ENCODE measurements at places on chromosomes 6 and 20.

DNA sequence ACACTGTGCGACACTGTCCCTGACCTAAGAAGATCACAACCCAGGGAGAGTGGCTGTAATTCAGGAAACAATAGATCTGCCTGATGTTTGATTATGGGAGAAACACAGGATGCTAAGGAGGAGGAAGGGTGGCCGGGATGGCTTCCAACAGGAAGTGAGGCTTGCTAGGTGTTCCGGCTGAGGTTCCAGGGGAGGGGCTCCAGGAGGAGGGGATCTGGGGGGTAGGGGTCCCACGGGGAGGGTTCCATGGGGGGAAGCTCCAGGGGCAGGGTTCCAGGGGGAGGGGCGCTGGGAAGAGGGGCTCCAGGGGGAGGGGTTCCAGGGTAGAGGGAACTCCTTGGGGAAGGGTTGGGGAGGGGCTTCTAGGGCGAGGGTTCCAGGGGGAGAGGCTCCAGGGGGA is 48.6 kb downstream of the DAAM2 start:
- DNase-seq: no peak

DNA sequence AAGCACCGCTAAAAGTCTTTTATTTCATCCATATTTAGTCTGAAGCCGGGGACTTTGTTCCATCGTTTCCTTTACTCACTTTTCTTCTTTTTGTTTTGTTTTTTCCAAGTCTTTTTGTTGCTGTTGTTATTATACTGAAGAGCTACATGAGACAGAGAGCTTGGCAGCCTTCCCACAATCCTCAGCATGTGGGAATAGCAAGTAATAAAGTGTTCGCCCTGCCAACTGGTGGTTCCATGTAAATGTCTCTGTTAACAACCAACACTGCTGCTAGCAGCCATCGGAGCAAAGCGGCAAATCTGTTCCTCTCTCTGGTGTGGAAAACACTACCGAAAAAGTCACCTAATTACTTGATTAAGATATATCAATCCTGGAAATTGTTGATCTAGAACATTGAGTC is 437.8 kb upstream of the ID4 start:
- DNase-seq: no peak

DNA sequence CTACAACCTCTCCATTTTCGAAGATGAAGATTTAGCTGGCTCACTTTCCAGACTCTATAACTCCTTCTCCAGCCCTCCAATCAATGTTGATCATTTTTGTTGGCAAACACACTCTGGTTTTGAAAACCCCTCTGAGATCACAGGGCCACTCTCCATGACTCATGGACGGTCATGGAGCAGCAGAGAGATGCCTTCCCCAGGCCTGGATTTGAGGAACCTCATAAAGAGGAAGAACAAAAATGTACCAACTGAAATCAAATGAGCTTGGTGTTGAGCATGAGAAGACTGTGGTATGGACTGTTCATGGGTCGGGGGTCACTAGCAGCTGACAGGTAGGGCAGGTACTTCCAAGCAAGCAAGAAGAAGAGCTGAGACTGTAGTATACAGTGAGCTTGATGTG is 112.8 kb upstream of the INSM1 start:
- DNase-seq: no peak

DNA sequence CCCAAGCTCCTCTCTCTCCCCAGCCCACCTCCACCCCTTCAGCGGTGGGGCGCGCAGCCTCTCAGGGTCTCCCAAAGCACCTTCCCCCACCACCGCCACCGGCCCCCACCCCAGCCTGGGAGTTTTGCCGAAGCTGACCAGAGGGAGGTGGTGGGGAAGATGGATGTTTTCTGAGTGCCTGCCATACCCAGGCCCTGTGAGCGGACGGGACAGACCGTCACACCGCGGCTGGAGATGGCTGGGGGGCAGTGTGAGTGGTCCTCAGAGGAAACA is 5.7 kb downstream of the C20orf204 start:
- DNase-seq: no peak

- DNase-seq: no peak
These were observed 183.2 kb downstream of the SIM1 start for GRCh38 chr6:100281471-100281901.

DNA sequence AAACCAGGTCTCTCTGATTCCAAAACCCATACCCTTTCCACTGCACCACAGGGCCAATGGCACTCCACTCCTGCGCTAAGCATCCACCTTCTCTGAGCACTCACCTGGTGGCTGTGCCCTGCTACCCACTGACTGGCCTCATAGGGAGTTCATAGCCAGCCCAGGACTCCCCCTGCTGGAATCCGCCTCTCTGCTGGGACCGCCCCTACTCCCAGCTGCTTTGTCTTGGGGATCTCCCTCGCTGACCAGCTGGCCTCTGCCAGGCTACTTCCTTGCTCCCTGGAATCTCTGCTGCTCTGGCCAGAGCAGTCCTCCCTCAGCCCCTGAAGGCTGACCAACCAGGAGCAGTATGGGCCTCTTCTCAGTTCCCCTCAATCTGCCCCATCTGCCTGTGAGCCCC is 129.7 kb downstream of the FAXC start:
- no peak for DNase-seq

- no peak for DNase-seq
These were observed 121.8 kb downstream of the TOX2 start for GRCh38 chr20:44036441-44036840.

GRCh38 chr6:130233330-130233729 is 10.6 kb upstream of the SAMD3 start:
- DNase-seq: no peak

GRCh38 chr6:135440087-135440792 is 57.3 kb downstream of the AHI1 start:
- DNase-seq: no peak

DNA sequence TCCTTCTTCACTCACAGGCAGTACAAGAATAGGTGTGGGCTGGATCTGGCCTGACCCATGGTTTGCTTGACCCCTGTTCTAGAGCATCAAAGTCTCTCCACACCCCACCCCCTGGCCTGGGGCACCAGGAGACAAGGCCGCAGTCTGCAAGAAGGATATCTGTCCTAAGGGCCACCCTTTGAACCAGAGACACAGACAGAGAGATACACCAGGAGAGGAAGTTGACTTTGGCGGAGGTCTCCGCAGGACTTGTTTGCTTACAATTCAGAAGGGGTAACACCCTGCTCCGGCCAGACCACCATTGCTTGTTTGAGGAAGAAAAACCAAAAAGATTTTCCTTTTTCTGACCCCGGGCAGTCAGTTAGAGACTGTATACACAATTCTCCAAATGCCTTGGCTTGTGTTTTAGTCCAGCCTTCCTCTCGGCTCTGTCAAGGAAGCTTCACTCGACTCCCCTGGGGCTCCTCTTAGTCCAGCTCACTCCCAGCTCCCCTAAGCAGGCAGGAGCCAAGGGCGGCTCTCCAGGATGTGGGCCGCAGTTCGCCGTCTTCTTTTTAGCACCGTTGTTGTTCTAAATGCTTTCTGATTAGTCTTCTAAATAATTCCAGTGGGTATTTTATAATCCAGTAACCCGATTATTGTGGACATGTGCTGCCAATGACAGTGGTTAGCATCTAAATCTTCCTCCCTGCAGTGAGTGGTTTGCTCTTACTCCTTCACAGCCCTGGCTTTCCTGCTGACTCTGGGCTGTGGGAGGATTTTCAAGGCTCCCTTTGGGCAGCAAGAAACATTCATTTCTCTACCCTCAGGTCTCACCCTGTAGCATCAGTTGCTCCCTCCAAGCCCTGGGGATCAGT is 58.6 kb upstream of the MRPS10 start:
- DNase-seq: no peak

- DNase-seq: no peak
These were observed 10.0 kb upstream of the RPS10 start for GRCh38 chr6:34435916-34436315.

- DNase-seq: no peak
These were observed 10.9 kb upstream of the PKIG start for GRCh38 chr20:44571362-44571988.

DNA sequence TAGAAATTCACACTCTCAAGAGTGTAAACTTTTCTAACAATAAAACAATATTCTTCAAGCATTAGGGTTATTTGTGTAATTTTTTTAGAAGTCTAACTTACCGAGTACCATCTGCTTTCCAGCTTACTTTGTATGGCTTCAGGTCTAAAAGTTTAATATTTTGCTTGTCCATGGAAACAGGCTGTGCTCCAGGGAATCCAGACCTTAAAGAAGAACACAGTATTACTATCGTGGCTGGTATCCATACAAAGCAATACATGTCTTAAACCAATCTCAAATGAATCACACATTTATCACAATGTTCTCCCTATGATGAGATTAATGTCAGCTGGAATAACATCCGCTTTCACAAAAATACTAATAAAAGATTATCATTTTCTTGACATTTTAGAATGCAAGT is 73.0 kb downstream of the RNGTT start:
- no peak for DNase-seq

- DNase-seq: no peak
These were observed 64.7 kb downstream of the CCN2 start for GRCh38 chr6:131886517-131886916.

DNA sequence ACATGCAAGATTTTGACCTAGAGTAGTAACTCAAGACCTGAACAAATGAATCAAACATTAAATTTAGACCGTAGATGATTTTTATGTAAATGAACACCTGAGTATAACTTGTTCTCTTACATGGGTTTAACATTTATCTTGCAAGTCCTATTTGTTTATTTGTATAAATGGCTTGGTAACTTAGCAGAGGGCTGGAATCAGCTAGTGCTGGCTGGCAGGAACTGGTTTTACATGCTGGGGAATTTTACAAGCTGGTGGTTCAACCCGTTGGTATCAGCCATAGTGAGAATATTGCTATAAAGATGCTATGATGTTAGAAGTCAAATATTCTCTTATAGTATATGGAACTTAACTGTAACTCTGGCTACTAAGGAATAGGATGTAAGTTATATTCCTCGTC is 8.9 kb downstream of the SLC22A2 start:
- DNase-seq: no peak

DNA sequence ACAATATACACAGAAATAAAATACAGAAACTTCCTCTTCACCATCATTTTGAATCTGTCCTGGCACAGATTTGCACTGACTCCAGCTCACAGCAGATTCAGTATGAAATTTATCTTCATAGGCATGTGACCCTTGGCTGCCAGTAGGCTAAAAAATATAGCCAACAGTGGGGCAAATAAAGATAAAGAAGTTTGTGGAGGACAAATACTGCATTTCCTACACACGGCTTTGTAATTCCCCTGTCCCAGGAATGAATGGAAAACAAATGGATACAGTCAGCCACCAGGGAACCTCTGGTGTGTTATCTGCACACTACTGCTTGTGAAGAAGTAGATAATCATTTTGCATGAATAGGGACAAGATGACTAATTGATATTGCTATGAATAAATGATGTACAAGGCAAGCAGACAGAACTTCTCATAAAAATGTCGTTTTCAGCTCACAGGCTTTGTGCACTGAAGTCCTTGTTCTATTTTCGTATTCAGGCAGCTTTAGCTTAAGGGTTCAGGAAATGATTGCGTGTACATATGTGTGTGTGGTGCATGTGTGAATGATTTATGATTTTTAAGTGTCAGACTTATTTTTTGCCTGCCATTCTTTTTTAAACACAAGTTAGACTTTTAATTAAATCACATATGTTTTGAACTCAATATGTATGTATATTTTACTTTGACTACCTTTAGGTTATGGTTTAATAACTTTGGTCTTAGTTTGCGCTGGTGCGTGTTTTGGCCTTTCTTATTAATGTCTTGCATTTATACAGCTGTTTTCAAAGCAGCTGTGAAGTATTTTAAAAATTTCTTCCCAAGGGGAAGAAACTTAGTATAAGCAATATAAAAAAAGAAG is 543.8 kb upstream of the JAG1 start:
- no peak for DNase-seq

- no peak for DNase-seq
These were observed 1.1 kb downstream of the FBXO30 start for GRCh38 chr6:145813285-145814034.

DNA sequence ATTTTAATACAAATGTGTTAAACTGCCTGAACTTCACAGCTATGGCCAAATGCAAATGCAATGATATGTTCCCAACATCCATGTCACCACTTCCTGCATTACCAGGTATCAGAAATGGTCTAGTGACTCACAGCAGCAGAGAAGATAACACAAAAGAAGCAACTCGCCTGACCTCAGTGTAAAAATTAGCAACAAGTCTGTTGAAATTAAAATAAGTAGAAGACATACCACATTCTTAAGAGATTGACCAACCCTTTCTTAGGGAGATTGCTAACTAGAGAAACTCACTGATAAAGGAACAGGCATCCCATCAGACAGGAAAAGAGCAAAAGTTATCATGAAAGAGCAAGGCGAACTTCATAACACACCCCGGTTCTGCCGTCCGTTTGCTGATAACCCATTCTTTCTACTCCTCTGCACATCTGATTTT is 45.1 kb downstream of the RNASET2 start:
- no peak for DNase-seq

- no peak for DNase-seq
These were observed 447.1 kb downstream of the PREX1 start for GRCh38 chr20:48380661-48381060.

DNA sequence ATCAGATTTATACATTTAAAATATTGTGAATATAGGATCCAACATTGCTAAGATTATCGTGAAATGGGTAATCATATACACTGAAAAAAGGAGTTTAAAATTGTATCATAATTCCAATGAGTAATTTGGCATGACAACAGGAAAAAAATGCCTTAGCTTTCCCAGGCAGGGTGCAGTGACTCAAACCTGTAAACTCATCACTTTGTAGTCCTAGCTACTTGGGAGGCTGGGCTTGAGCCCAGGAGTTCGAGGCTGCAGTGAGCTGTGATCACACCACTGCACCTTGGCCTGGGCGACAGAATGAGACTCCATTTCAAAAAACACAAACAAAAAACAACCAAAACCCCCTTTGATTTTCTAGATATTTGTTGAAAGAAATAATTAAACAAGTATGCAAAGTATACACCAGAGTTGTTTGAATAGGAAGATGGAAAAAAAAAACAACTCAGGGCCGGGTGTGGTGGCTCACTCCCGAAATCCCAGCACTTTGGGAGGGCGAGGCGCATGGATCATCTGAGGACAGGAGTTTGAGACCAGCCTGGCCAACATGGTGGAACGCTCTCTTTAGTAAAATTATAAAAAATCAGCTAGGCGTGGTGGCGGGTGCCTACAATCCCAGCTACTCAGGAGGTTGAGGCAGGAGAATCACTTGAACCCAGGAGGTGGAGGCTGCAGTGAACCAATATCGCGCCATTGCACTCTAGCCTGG is 98.7 kb downstream of the TRERF1 start:
- DNase-seq: no peak

GRCh38 chr6:16925461-16925860 is 164.2 kb upstream of the ATXN1 start:
- no peak for DNase-seq

DNA sequence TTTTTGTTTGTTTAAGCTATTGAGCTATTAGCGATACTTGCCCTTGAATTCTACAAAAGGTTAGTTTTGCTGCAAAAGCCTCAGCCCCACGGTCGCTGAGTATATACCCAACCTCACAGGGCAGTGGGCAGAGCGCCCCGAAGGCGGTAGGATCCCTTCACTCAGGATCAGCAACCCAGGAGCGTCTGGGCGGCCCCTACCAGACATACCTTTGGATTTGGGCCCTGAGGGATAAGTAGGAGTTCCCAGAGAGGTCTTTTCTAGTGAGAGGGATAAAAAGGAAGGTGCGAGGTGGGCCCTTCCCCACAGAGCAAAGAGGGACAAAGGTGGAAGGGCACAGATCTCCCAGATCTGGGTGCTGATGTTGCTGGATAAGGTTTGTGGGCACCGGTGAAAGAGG is 6.1 kb downstream of the SASH1 start:
- no peak for DNase-seq

GRCh38 chr6:168058691-168059551 is 20.1 kb downstream of the FRMD1 start:
- DNase-seq: no peak
